ENCODE measurements at places on chromosomes 6 and 20.

DNA sequence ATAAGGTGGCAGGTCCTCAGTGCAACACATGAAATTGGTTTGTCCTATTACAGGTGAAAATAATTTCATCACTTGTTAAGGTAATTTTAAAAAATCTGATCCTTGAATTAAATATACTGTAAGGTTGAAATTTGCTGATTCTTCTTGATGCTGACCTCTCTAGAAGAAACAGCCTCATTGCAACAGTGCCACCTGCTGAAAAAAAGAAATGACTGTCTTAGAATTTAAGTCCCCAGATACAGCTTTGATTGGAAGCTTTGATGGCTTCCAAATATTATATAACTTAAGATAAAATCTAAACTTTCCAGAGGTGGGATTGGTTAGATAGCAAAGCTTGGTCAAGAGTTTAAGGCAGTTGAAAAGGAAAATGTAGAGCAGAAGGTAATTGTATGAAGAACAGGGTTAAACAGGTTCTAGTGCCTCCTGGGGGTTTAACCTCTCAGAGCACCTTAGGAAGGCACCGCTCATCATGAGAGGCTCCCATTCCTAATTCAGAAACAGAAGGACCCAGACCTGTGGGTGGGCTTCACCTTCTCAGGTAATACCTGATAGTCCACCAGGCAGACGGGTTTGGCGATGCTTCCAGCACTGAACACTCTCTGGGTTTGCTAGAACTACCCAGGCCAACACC, 401.0 kb downstream of the PAX1 start:
- DNase-seq, result no peak

DNA sequence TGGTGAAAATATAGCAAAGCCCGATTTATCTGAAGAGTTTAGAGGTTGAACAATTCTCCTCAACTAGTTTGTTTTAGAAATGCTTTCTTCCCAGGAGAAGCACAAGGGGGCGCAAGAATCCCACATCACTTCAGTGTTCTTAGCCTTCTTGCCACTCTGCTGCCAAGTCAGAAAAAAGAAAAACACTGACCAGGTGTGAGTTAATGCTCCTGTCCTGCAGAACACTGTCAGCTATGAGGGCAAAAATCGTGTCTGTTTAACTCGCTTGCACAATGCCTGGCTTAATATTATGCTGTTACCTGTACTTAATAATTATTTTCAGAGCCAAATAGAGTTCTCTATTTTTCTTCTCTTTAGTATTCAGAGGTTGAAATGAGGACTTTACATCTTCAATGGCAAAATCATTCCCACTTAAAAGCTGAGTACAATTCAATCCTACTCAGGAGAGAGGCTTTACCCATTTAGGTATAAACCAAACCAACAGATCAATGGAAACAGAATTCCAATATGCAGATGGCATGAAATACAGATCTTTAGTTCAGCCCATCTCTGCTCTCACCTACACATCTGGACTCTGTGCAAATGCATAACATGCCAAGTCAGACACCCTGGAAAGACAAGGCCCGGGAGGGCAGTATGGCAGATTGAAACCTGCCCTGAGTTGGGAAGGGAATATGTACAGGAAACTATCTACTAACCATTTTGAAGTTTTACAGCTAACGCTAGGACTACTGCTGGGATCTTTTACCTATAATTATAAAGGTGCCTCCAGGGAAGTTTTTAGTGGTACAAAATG, 71.4 kb upstream of the TULP1 start:
- DNase-seq, result no peak

- no peak for DNase-seq
These were observed 137.1 kb downstream of the PACRG start for GRCh38 chr6:162864911-162865310.

GRCh38 chr20:25480797-25481196, 73.3 kb downstream of the GINS1 start:
- DNase-seq, result no peak

- no peak for DNase-seq
These were observed 120.8 kb downstream of the MAFB start for GRCh38 chr20:40568200-40568599.
